ENCODE measurements at places on chromosomes 1 and 21.
A peak's percentile ranks its signal among the peaks of the same experiment; 100 is the strongest.

GRCh38 chr1:33394770-33395169 lies 36.1 kb downstream of the PHC2 start:
- no peak for DNase-seq

GRCh38 chr1:39927538-39927937 lies 25.8 kb upstream of the MYCL start:
- DNase-seq = no peak

GRCh38 chr21:41361053-41361785 lies 608 bp upstream of the MX2 start:
- no peak for DNase-seq

- DNase-seq = no peak
These were observed 53.2 kb upstream of the LYST start for GRCh38 chr1:235919833-235920441.

GRCh38 chr21:39307466-39307865 lies 6.0 kb downstream of the BRWD1 start:
- no peak for DNase-seq

DNA sequence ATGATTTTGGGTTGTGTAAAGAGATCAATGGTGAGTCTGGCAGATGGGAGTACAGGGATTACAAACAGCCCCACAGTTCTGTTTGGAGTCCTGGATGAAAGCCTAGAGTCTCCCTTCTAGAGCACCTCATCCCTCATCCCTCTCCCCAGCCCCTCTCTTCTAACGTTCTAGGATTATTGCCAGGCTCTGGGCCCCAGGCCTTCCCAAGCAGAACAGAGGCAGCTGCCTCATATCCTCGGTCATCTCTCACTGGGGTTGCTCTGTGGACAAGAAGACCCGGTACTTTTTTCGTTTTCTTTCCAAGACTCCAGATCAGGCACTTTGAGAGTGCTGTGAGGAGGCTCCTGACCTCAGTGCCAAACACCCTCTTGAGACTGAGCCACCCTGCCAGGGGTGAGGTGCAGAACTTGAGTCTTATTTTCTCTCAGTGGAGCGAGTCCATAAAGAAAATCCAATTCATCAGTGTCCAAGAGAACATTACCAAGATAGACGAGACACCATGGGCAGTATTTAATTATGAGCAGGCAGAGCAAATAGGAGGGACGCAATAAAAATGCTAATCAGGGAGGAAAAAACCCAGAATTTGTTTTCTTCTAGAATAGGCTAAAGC lies 17.1 kb upstream of the KCND3 start:
- no peak for DNase-seq

DNA sequence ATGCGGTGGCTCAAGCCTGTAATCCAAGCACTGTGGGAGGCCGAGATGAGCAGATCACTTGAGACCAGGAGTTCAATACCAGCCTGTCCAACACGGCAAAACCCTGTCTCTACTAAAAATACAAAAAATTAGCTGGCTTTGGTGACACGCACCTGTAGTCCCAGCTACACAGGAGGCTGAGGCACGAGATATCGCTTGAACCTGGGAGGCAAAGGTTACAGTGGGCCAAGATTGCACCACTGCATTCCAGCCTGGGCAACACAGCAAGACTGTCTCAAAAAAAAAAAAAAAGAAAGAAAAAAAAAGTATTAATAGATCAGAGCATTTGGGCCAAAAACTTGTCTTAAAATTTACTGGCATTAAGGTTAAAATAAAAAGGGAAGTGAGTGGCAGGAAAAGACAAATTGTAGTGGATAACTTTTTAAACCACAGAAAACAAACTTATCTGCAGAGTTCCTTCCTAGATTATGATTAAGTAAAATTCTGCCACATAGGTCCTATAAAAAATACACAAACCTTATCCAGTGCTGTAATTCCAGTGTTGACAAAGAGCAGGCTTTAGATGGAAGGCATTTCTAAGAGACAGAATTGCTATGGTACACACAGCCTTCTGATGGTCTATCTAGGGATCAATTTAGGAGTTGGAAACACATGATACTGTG lies 53.3 kb downstream of the EIF4G3 start:
- DNase-seq = no peak

DNA sequence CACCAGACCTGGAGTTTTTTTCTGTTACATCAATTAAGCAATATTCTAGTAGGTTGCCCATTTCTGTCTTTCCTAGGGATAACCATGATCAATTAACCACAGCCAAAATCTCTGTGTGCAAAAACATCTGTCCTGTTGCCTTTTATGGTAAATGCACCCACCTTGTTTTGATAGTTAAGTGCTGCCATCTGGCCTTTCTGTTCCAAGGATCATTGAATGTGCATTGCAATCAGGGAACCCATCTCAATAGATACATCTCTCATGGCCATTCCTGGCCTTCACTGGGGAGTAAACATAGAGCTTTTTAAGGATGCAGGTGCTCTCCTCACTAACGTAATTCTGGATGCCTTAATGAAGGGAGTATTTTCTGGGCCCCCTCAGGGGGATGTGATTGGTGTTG lies 111.8 kb upstream of the KIAA1614 start:
- DNase-seq = no peak

GRCh38 chr1:150567341-150567716 lies 12.1 kb downstream of the MCL1 start:
- peak; percentile 17 for DNase-seq

DNA sequence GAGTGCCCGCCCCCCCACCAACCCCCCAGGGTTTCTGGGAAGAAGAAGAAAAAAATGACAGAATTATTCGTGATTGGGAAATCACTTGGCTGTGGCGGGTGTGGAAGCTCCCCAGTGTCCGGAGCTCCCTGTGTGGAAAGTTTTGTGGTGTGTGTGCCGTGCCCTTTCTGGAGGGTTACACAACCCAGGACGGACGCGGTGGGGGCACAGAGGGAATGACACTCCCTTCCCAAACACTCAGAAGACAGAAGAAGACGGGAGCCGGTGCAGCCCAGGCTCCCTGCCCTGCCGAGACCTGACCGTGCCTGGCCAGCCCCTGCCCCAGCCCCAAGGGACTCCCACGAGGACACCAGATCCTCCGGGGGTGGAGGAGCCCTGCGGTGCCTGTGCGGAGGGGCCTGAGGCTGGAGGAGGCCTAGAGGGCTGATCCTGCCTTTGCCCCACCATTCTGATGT lies 33.0 kb upstream of the ADARB1 start:
- no peak for DNase-seq

- no peak for DNase-seq
These were observed 230.8 kb downstream of the NEGR1 start for GRCh38 chr1:72051538-72051937.

DNA sequence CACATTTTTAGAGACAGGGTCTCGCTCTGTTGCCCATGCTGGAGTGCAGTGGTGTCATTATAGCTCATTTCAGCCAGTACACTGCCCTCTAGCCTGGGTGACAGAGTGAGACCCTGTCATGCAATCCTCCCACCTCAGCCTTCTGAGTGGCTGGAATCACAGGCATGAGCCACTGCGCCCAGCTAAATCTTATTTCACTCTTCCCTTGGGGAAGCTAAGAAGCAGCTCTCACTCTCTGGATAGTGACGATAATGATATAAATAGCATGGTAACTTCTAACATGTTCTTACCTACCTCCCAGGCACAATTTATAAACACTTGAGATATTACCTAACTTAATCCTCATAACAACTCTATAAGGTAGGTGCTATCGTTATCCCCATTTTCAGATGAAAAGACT lies 24.9 kb downstream of the IQGAP3 start:
- DNase-seq = no peak

- DNase-seq = no peak
These were observed 57.9 kb downstream of the SLAMF6 start for GRCh38 chr1:160465123-160465522.

- no peak for DNase-seq
These were observed 28.0 kb downstream of the NECAP2 start for GRCh38 chr1:16468558-16468957.

GRCh38 chr1:55428944-55429931 lies 214.1 kb upstream of the USP24 start:
- no peak for DNase-seq

- peak; percentile 66 for DNase-seq
These were observed 684 bp downstream of the SLC2A1 start for GRCh38 chr1:42957880-42958487.

GRCh38 chr21:34802180-34802899 lies 133.5 kb downstream of the CLIC6 start:
- no peak for DNase-seq

GRCh38 chr1:223810586-223810985 lies 35.2 kb downstream of the TP53BP2 start:
- DNase-seq = no peak

DNA sequence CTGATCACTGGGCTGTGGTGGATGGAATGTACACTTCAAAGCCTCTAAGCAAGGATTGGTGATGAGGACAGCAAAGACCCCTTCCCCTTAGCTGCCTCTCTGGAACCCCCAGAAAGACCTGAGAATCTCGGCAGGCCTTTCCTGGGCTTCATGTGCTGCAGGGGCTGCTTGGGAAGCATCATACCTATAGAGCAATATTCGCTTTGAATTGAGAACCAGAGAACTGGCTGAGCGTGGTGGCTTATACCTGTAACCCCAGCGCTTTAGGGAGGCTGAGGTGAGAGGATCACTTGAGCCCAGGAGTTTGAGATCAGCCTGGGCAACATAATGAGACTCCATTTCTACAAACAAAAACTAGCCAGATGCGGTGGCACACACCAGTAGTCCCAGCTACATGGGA lies 22.0 kb downstream of the CSF1 start:
- no peak for DNase-seq

- DNase-seq = no peak
These were observed 1.3 kb downstream of the EDARADD start for GRCh38 chr1:236395230-236395946.

DNA sequence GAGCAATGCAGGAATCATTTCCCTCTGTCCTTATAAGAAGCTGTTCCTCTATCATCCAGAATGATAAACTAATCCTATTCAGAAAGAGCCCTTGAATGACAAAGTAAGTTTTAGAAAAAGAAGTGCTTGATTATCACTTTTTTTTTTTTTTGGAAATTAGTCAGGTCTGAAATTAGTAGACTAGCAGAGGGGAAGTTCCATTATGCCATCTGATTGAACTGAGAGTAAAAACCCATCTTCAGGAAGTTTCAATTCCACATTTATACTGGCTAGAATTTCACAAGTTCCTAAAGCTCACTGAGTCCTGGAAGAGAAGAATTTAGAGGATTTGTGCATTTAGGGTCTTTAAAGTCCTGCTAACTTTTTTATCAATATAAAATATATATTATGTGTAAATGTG lies 128.8 kb upstream of the COA6 start:
- no peak for DNase-seq

GRCh38 chr1:181936768-181937581 lies 124.5 kb downstream of the ZNF648 start:
- DNase-seq = no peak

DNA sequence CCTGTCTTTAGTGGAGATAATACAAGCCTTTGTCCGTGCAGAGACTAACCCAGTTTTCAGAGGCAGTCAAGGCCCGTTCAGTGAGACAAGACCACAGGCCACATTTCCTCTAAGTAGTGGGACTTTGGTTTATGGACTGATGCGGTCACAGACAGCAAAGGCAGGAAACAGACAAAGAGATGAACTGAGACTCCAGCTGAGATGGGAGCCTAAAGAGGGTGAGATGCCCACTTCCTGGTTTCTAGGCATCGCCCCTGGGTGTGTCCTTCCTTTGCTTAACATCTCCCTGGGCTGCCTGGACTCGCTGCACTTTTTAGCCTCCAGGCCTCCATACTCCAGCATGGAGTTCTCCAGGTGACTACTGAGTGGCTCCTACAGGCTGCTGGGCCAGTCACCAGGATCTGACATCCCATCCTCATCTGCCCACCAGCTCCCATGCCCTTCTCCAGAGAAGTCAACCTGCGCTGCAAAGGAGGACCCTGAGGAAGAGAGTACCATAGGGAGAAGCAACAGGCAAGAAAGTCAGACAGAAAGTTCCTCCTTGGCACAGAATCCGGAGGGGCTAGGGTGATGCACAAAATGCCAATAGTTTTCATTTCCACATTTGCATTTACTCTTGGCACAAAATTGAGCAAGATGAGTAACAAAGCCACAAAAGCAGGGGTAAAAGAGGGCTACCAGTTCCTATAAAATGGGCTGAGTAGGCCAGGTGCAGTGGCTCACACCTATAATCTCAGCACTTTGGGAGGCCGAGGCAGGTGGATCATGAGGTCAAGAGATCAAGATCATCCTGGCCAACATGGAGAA lies 15.1 kb downstream of the THEMIS2 start:
- DNase-seq = no peak

DNA sequence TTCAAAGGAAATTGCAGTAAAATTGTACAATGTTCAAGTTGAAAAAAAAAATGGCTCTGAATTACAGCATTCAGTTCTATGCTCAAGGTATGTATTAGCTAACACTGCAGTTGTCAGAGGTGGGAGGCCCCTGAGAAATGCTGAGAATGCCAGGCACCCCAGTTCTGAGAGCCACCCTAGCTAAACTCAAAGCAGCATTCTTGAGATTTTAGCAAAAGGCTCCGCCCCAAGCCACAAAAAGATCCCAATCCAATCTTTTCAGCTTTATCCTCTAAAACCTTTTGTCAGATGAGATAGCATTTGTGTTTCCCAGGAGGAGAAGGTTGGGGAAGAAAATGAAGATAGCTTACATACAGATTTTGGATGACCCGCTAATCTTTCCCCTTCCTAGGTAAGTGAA lies 68.8 kb downstream of the SMYD2 start:
- DNase-seq = no peak

DNA sequence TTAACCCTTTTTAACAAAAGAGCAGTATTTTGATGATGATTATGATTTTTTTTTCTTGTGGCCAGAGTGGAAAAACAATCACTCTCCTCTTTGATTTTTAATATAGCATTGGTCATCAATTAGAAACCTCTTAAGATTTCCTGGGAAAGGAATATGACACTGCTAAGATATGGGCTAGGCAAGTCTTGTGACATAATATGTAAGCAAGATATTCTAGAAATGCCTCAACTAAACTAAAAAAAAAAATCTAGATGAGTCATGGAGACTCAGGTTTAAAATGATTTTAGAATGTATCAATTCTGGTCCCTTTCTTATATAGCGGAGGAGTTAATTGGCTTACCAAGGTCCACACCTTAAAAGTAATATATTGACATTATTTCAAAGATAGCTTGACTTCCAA lies 60.3 kb upstream of the JUN start:
- no peak for DNase-seq

DNA sequence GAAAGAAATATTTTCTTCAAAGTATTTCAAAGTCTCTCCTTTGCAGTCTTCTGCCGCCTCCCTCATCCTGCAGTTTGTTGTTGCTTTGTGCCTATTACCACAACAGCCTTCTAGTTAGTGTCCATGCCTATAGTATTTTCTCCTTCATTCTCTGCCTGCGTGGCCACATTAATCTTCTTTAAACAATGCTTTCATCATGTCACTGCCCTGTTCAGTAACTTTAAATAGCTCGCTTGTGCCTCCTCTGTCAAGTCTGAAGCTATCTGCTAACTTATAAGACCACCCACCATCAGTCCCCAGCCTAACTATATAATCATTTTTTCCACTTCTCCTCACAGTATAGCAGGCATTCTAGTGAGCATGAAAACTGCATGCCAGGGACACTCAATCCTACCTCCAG lies 290.3 kb downstream of the PDE4B start:
- DNase-seq = no peak

DNA sequence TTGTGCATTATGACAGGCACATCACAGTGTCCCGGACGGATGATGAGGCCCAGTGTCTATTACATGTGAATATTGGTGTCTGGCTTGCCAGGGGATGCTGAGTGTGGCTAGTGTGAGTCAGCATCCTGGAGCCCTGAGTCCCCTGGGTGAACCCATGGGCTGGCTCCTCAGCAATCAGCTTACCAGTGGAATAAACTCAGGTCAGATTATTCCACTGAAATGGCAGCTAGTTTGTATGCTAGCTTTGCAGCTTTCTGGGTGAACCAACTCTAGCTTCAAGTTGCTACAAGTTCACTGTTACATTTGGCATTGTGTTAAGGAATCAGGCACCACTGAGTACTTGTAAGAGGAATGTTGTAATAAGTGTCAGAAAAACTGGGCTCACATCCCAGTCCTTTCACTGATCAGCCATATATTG lies 23.9 kb upstream of the RPTN start:
- DNase-seq = no peak

All from hematopoietic multipotent progenitor cell treated with erythropoietin and hydrocortisone succinate and interleukin-3 and kit ligand, for 17 days (in vitro differentiated cells).